A549 treated with Hydrocortisone at 1 μM for 4 hours (cell line): ENCODE measurements at places on chromosomes 5 and 9. TPM values are rescaled to one million over a fixed set of nuclear protein-coding genes. Genes with fewer than 3 reads are reported as not detected.

The MBLAC2 gene
- total RNA-seq = 2.0 to 3.0 TPM (median 2.5 TPM) in 5 replicates

The CEL gene
- 0.40 to 0.69 TPM (median 0.51 TPM) in 5 replicates for total RNA-seq

The XPA gene
- total RNA-seq = 13.8 to 14.3 TPM (median 14.1 TPM) in 5 replicates

The KIF4B gene
- 0.02 to 0.06 TPM (median 0.03 TPM) in 4 of 5 replicates, not detected in the other for total RNA-seq

The LCN1 gene
- total RNA-seq = 0.15 to 0.20 TPM in 2 of 5 replicates, not detected in the others

The EGFLAM gene
- 0.09 to 0.37 TPM (median 0.32 TPM) in 5 replicates for total RNA-seq

The NKD2 gene
- 18.4 to 22.7 TPM (median 22.2 TPM) in 5 replicates for total RNA-seq
